ENCODE measurements at places on chromosomes 4 and X.

GRCh38 chr4:174038481-174038880 is 245.0 kb downstream of the FBXO8 start:
- DNase-seq, result no peak

- DNase-seq, result no peak
Measured at GRCh38 chrX:40290517-40290916, 192.8 kb upstream of the BCOR start.

DNA sequence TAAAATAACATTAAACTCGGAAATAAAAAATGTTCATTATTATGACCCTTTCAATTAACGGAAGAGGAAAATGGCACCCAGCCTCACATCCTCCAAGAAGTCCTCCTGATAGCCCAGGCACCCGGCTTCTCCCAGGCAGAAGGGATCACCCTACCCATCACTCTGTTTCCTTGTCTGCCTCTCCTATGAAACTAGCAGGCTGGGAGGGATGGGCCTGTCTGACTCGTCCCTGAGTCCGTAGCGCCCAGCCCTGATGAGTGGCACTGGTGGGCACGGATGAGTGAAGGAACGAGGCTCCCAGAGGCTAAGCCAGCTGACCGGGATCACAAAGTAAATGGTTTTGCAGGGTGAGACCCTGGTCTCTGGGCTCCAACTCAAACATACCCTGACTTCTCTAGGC is 28.6 kb upstream of the KIAA0232 start:
- no peak for DNase-seq

DNA sequence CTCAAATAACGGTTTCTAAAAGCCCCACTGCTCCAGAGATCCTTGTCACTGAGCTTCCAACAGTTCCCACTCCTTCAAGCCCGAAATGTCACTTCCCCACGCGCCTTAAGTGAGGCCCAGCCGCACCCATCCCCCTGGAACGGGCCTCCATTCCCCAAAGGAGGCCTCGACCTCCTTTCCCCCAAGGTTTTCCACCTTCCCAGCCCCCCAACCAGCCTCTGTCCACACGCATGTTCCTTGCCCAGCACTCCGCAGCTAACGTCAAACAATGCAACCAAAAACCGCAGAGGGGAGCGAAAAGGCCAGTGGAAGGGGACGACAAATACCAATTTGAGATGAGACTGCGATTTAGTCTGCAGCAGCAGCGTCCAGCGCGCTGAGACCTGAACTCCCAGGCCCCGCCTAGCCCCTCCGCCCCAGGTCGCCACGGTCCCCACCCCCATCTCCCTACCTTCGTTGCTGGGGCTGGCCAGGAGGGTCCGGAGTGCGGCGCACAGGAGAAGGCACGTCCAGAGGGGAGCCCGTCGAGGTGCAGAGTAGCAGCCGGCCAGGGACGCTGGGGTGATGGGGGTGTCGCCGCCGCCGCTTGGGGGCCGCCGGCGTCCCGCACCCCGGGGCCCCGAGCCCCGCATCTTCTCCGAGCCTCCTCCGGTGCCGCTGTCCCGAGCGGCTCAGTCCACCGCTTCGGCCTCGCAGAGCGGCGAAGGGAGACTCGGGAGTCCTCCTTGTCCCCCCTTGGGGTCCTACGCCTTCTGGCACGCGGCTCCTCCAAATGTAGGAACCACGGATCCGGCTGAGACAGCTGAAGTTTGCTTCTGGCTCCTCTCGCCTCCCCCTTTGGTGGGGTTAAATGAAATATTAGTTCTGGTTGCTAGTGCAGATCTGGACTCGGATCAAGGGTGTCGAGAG is 924 bp downstream of the EPHA5 start:
- no peak for DNase-seq

DNA sequence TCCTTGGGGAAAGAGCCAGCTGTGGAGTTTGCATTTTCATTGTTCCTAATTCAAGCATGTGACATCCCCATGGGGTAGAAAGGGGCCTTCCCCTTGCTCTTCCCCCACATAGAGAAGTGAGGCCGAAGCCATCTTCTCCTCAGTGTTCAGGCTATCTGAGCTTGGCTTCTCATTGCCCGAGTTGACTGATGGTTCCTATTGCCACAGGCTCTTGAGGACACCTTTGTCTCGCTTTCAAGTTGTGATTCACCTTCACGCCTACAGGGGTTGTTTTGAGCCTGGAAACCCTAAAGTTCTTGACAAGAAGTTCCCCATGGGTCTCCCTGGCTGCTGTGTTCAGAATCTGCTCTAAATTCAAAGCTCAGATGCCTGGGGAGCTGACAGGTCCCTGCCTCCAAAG is 25.0 kb downstream of the CCNQ start:
- no peak for DNase-seq

GRCh38 chrX:24259544-24260240 is 54.2 kb downstream of the SUPT20HL2 start:
- DNase-seq, result no peak

GRCh38 chrX:42869011-42869410 is 91.0 kb upstream of the PPP1R2C start:
- no peak for DNase-seq

DNA sequence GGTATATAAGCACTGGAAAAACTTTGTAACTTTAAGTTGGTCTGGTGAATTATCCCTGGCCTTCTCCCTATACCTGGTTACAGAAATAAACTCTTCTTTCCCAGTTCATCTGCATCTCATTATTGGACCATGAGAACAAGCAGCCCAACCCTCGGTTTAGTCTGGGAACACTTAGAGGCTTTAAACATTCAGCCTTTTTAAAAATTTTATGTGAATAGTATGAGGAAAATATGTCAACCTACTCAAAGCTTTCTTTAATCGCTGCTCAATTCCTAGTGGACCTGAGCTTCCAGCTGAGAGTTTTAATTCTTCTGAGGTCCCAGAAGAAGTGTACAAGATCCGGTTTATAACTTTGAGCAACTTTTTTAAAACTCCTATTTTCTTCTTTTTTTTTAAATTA is 358.6 kb upstream of the NOCT start:
- DNase-seq, result no peak

GRCh38 chr4:186069729-186070128 is 773 bp downstream of the TLR3 start:
- no peak for DNase-seq

- no peak for DNase-seq
Measured at GRCh38 chr4:86927843-86928395, 6.9 kb upstream of the AFF1 start.

DNA sequence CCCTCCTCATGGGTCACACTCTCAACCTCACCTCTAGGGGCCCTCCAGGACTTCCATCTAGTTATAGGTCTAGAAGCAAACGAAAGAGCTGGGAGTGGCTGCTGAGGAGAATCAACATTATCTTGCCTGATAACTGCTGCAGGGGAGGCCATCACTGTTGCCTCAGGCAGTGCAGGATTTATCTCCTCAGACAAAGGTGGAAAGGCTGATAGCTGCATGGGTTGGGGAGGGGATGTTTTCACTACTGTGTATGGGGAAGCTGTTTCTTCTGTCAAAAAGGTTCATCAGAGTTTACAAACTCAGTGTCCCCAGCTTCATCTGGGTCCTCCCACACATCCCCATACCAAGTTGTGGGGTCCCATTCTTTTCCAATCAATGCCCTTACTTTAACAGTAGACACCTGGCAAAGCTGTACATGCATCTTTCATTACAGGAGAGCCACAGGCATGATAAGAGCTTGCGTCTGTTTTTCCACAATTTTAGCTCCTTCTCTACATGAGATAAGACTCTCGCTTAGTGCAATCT is 17.6 kb upstream of the PRDM8 start:
- no peak for DNase-seq

GRCh38 chrX:57771689-57772088 is 91.6 kb upstream of the NLRP2B start:
- no peak for DNase-seq

DNA sequence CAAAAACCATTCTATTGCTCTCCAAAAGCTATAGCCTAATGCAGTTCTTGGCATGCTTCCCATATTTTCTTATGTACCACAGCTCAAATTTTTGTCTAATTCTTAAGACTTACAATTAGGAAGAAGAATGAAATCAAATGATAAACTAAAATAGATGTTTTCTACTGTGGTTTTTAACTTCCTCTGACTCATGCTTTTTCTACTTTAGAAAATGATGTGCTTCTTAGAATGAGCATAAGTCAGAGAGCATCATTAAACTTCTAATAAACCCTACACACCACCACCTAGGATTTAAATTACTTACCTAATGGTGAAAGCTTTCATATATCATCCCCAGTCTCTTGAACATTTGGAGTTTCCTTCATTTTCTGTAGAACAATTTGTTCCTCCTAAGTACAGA is 217.0 kb upstream of the NDST3 start:
- no peak for DNase-seq
